ENCODE measurements at places on chromosomes 6 and 20. TPM values are rescaled to one million over a fixed set of nuclear protein-coding genes. Genes with fewer than 3 reads are reported as not detected.

Gene RSPO4
- not detected for polyA plus RNA-seq

Gene C20orf96
- polyA plus RNA-seq, result 5.6 TPM

Gene SLC26A8
- polyA plus RNA-seq, result 0.15 TPM

- H3K36me3 ChIP-seq, result no peaks in the 10 kb centered on the region
- no peaks in the 10 kb centered on the region for H3K4me1 ChIP-seq
- H3K27ac ChIP-seq, result no peak overlapping the region
- H3K4me3 ChIP-seq, result no peak overlapping the region
- no peak for DNase-seq
Measured at GRCh38 chr6:129130106-129130505, 247.2 kb downstream of the LAMA2 start.

GRCh38 chr6:121093928-121094327 lies 240.4 kb downstream of the TBC1D32 start:
- H3K4me3 ChIP-seq, result no peak overlapping the region
- no peaks in the 10 kb centered on the region for H3K36me3 ChIP-seq
- H3K27me3 ChIP-seq, result no peaks in the 10 kb centered on the region
- DNase-seq, result no peak
- no peak overlapping the region for H3K27ac ChIP-seq

Data from small intestine (tissue), 16 donors.